Activated CD4-positive, alpha-beta memory T cell treated with anti-CD3 and anti-CD28 coated beads, Interleukin-2, amount 10 ng/mL, durations not matched to agents 7 days and 5 days (primary cell): ENCODE measurements at places on chromosomes 12 and 14. TPM values are rescaled to one million over a fixed set of nuclear protein-coding genes. Genes with fewer than 3 reads are reported as not detected.

Gene CNTN1
- not detected for total RNA-seq

Gene FOXG1
- total RNA-seq: not detected

Gene SYT1
- total RNA-seq: not detected

Gene TOMM20L
- not detected for total RNA-seq

Gene PMCH
- 1.4 TPM for total RNA-seq

Gene CCDC38
- not detected for total RNA-seq

Gene ADAM21
- total RNA-seq: not detected

Gene RBP5
- 0.86 TPM for total RNA-seq

DNA sequence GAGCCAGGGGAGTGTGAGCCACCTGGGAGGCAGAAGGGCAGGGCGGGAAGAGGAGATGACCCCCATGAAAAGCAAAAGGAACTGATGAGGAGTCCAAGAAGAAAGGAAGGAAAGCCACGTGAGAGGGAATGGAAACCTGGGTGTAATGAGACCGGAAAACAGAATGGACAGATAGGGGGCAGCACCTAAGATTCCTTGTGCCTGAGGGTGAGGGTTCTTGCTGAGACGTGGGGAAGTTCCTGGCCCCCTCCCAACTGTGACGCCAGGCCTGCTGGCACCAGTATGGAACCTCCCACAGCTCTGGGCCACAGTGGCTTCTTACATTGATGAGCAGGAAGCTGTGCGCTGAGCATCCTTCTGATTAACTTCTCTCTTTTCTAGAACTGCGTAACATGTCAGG is 30.8 kb downstream of the TTC7B start:
- no peak overlapping the region for H3K27ac ChIP-seq
- no peak for DNase-seq
- H3K27me3 ChIP-seq: no peaks in the 10 kb centered on the region
- H3K4me1 ChIP-seq: no peaks in the 10 kb centered on the region
- no peak overlapping the region for H3K4me3 ChIP-seq

DNA sequence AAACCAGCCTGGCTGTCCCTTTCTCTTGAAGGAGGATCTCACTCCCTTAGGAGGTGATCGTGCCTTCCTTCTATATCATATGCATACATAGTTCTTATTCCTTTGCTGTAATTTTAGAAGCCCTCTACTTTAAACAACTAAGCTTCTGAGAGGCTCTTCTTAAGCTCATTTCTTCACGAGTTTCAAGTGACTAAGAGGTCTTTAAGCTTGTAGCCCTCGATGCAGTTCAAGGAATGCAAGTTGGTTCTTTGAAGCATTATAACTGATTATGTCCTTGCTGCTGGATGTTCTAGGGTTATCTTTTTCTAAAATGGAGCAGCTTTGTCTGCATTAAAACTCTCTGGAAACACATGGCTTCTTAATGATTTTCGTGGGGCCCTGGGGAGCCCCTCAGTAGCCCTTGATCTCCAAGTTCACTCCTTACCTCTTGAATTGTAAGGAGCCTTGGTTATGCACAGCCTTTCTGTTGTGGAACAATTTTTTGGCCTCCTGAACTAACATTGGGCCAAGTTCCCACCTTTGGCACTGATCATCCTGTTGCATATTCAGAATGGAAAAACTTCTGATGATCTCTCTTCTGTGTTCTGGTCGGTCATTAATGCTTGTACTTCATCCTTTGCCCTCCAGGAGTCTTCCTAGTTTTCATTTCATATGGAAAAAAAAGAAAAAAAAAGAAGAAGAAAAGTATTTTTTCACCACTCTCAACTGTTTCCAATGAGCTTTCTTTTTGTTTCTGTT is 12.6 kb downstream of the RASSF8 start:
- no peak overlapping the region for H3K27ac ChIP-seq
- H3K36me3 ChIP-seq: no peaks in the 10 kb centered on the region

DNA sequence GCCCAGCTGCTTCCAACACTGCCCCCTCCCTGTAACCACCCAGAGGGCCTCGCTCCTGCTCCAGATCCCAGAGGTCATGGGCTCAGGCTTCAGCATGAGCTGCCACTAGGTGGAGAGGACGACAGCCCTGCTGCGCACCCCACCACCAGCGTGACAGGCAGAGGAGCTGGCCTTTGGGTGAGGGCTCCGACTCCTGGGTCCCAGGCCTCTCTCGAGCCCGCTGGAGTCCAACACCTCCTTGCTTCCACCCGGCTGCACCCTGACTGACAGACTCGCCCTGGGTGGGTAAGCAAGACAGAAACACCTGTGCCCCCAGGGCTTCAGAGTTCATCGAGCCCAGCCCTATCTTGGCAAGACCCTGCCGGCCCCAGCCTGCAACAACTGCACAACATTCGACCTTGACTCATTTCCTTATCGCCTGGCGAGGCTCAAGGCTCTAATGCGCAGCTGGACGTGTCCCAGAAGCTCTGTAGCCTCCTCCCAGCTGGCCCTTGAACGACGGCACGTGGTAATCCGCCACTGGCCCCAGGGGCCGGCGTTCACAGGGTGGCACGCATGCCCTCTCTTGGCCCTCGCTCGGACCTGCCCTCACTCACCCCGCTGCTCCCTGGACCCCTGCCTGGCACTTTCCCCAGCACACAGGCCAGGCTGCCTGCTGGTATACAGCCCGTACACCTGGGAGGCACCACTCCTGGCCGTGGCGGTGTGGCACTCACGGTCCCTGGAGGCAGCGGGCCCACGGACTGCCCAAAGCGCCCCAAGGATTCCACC is 28.0 kb downstream of the VPS37B start:
- DNase-seq: no peak
- no peak overlapping the region for H3K27ac ChIP-seq
- peaks cover 54% of the 10 kb centered on the region for H3K36me3 ChIP-seq
- no peak overlapping the region for H3K4me3 ChIP-seq
